Stimulated activated CD4-positive, alpha-beta T cell treated with anti-CD3 and anti-CD28 coated beads, Interleukin-2, amount 100 ng/mL, for 48 hours (primary cell): ENCODE measurements at places on chromosomes 11 and 22.

GRCh38 chr11:115645631-115646317 is 141.6 kb upstream of the CADM1 start:
- DNase-seq: no peak

GRCh38 chr11:31825838-31826484 is 14.8 kb upstream of the PAX6 start:
- no peak for DNase-seq

DNA sequence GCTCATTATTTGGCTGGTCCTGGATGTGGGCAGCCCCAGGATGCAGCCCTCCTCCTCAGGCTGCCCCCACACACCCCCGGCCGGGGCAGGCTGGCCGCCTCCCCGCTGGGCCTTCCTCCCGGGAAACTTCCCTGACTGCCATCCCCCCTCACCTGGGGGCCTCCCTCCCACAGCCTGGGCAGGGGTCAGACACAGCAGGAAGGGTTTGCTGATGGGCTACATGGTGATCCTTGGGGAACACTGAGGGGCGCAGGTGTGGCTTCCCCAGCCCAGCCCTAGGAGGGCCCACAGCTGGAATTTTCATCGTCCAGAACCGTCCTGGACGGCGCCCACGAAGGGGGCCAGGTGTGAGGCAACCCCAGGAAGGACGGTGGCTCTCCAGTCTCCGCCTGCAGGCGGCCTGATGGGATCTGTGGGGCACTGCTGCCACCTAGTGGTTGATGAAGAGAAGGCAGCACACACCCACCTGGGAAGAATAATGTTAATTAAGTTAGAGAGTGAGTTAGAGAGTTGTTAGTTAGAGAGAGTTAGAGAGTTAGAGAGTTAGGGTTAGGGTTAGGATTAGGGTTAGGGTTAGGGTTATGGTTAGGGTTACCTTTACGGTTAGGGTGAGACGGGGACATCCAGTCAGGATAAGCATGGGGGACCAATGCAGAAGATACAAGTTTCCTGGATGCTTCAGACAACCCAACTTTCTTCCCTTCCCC is 75.9 kb upstream of the PRR5 start:
- peak; percentile 73 for DNase-seq

GRCh38 chr22:19590696-19591095 is 66.5 kb upstream of the CLDN5 start:
- no peak for DNase-seq

- DNase-seq: no peak
These were observed 54.8 kb downstream of the PTPRJ start for GRCh38 chr11:48034926-48035871.
